ENCODE measurements at places on chromosomes 6 and 20.

GRCh38 chr20:21323640-21324039 is 20.5 kb downstream of the XRN2 start:
- DNase-seq: no peak

- DNase-seq: no peak
Observed at GRCh38 chr6:123655521-123656306, 19.0 kb upstream of the TRDN start.

GRCh38 chr6:138017166-138017757 is 90.0 kb downstream of the PERP start:
- no peak for DNase-seq

DNA sequence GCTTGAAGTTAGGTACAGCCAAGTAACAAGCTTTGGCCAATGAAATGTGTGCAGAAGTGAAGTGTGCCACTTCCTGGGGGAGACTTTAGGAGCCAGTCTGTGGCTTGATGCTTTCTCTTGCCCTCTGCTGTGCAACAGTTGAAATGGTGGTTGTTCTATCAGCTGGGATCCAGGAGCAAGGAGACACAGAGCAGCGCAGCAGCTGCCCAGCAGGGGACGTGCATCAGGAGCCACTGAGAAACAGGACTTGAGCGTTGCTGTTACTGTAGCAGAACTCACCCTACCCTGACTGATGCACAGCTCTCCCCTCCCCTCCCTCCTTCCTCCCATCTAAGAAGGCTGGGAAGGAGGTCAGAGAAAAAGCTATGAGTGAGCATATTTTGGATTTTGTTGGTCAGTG is 18.9 kb upstream of the CCN5 start:
- DNase-seq: no peak

GRCh38 chr6:53986165-53986720 is 125.0 kb upstream of the MLIP start:
- no peak for DNase-seq

GRCh38 chr6:149254253-149254652 is 63.3 kb upstream of the TAB2 start:
- no peak for DNase-seq

DNA sequence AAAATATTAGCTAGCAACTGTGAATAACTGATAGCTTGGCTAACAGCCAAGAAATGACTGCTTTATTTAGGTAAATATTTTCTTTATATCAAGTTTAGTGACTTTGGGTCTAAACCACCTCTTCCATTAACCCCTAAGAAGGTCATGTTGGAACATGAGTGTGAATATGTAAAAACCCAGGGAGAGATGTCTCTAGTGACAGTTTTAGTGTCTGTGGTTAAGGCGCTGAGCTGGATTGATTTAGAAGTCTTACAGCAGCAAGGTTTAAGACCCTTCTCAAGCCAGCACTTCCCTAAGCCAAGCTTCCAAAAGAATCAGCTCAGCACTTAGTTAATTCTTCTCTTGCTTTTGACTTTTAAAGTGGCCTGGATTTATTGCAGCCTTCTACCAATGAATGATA is 11.4 kb upstream of the SIRT5 start:
- DNase-seq: no peak

GRCh38 chr6:159249128-159249527 is 79.9 kb downstream of the FNDC1 start:
- no peak for DNase-seq

GRCh38 chr6:112251171-112251875 is 3.0 kb downstream of the LAMA4 start:
- DNase-seq: no peak

DNA sequence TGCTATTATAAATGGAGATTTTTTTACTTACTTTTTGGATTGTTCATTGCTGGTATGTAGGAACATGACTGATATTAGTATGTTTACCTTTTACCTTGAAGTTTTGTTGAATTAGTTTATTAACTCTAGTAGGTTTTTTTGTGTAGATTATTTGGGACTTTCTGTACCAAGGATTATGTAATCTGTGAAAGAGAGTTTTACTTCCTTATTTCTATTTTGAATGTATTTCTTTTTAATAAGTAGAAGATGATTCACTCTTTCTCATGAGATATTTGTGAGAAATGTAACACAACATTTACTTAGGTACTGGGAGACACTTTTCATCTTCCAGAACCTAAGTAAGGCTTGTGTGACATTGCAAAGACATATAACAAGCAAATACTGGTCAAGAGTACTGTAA is 473.9 kb upstream of the HS3ST5 start:
- DNase-seq: no peak

DNA sequence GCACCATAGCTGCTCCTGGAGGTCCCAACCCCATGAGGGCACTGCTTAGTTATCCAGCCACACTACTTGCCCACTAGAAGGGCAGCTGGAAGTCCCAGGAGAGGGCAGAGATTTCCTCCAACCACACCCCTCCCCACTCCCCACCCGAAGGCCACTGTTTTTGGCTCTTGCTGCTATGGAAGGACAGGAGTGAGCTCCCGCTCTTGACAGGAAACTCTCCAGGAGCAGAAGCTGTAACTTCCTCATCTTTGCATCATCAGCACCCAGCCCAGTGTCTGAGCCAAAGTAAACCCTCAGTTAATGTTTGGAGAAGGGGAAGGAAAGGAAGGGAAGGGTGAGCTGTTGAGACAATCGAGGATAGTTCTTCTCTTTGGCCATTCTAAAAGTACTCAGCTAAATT is 120.7 kb downstream of the MTFR2 start:
- no peak for DNase-seq

DNA sequence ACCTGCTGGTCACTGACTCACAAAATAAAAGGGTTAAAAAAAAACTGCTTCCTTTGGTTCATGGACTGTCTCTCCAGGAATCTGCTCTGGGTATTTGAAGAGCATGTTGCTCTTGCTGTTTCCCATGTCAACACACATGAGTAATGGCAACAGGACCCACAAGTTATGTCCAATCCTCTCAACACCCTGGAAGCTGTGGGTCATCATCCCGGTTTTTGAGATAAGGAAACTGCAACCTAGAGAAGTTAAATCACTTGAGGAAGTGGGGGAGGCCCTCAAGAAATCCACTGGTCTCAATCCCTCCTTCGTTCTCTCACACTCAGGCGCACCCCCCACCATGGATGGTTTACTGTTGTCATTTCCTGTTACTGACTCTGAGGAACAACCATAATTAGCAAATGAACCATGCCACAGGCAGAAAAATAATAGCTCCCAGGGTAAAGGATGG is 12.4 kb downstream of the MAP1LC3A start:
- no peak for DNase-seq

DNA sequence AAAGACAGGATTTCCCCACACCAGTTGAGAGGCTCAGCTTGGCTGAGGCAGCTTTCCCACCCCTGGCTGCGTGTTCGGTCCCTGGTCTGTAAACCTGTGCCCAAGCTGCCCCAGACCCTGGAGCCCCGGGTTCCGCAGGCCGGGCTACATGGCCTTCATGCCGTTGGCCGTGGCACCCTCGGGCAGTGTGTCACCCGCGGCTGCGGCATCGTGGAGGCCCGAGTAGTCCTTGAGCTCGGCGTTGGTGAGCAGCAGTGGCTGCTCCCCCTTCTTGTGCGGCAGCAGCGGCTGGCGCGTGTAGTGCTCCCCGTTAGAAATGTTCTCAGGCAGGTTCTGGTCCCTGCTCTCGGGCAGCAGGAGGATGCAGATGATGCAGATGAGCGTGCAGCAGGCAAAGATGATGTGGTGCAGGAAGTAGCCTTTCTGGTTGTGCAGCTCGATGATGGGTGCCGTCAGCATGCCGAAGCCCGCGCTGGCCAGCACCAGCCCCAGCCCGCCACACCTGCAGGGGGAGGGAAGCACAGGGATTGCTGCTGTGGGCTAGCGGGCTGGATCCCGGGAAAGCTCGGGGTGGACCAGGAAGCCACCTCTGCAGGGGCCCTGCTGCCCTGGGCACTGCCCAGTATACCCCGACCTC is 14.3 kb downstream of the PSMG4 start:
- no peak for DNase-seq

DNA sequence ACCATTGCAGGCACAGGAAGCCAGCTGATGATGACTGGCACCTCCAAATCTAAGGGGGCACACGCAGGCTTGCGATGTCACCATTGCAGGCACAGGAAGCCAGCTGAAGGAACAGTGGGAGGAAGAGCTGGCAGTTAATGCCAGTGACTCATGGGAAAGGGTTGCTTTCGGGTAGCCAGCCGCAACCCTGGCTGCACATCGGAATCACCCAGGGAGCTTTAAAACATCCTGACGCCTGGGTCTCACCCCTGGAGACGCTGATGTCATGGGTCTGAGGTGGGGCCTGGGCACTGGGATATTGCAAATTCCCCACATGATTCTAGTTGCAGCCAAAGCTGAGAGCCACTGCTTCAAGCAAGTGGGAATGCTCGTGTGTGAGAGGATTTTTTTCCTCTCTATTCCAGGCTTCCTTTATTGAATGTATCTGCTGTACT is 16.1 kb upstream of the CCN6 start:
- no peak for DNase-seq

DNA sequence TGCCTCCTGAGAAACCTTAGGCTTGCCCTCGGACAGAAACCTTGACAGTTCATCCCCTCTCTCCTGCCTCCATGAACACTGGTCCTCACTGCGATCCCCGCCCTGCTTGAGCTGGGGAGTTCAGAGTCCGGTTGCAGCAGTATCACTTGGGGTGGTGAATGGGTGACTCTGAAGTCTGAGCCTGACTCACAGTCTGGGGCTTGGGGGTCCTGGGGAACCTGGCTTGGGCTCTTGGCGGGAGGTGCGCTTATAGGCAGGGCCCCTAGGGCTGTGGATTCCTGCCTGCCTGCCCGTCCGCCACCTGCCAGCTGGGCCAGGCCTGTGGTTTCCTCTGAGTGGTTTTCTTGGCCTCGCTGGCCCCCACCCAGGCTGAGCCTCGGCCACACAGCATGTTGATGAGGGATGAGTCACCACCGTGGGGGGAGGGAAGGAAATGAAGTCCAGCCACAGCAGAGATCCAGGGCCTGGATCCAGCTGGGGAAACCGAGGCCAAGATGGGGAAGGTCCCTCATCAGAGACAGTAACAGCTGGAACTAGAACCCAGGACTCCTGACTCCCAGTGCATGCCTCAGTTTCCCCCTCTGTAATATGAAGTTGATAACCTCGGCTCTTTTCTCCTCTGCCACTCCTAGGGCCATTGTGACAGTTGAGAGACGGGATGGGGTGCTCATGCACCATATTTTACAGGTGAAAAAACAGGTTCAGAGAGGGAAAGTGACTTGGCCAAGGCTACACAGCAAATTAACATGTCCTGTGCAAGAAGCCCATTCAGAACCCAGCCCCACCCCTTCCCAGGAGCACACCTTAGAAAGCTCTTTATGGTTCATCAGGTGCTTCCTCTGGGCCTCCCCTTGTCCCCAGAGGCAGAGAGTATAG is 9.2 kb downstream of the FOXS1 start:
- no peak for DNase-seq

DNA sequence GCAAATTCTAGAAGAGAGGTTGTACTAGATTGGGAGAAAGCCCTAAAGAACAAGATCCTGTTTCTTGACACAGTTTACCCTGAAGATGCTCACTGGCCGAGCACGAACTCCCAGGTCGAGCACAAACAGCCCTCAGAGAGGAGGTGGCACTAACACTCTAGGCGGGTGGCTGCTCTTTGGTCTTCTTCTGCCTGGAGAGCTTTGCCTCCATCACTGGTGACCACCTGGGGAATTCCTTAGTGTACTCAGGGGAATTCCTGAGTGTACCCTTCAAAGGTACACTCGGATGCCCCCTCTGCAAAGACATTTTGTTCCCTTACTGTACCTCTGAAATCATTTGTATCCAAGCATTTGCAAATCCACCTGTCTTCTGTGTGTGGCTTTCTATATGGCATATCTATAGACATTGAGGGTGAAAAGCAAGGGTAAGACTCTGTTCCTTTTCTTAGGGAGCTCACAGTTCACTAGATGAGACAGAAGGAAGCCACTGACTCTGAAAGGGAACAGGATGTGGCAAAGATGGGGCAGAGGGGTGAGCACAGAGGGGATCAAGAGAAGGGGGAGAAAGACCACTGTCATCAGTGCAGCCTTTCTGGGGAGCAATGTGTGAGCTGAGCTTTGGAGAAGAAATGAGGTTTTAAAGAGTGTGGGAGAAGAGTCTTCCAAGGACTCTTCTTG is 169.8 kb upstream of the PROKR2 start:
- no peak for DNase-seq

- no peak for DNase-seq
Observed at GRCh38 chr6:9458424-9458823, 956.5 kb downstream of the TFAP2A start.

DNA sequence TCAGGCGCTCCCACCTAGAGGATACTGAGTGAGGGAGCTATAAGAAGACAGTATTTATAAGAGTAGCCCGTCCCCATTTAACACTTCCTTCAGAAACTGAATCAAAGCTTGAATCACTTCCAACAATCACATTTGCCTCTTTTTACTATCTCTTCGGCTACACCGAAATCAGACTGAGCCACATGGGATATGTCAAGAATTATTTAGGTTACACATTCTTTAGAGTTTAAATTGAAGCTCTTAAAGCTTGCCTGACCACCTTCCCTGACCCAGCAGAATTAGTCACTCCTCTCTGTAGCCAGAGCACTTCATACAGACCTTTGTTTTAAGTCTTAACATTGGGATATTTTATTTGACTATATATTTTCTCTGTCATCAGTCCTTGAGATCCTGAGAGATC is 163.7 kb downstream of the MAFB start:
- DNase-seq: no peak

DNA sequence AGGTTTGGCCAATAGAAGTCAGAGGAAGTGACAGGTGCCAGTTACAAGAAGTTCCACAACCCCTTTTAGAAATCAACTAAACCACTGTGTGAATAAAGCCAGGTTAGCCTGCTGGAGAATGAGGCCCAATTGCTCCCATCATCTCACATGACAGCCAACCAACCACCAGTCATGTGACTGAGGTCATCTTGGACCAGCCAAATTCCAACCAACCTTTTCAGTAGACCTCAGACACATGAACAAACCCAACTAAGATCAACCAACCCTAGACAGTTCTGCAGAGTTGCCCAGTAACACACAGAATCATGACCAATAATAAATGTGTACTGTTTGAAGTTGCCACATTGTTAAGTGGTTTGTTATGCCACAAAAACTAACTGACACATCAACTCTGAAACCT is 44.6 kb upstream of the GGTLC1 start:
- DNase-seq: no peak

- DNase-seq: no peak
Observed at GRCh38 chr6:99514089-99514488, 1.1 kb downstream of the USP45 start.

- DNase-seq: no peak
Observed at GRCh38 chr6:36362551-36363370, 24.7 kb downstream of the ETV7 start.

GRCh38 chr20:62590309-62591121 is 51.8 kb upstream of the SLCO4A1 start:
- no peak for DNase-seq

- DNase-seq: no peak
Observed at GRCh38 chr6:24888715-24889370, 46.9 kb downstream of the RIPOR2 start.

DNA sequence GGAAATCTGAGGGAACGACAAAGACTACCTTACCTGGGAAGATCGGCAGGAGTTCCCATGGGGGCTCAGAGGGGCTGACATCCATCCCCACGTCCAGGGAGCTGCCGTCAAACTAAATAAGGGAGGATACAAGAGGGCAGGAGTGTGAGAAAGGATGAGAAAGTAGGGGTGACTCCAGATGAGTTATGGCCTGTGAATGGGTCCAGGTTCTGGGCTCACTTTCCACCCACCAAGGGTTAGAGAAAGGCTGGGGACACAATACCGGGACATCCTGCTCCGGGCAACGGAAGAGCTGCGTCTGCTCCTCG is 683 bp downstream of the ATF6B start:
- DNase-seq: no peak
